Stimulated activated CD4-positive, alpha-beta T cell treated with anti-CD3 and anti-CD28 coated beads, Interleukin-4, amount 100 ng/mL, for 48 hours (primary cell): ENCODE measurements at places on chromosomes 3 and 15.

- no peak for DNase-seq
Measured at GRCh38 chr3:63351159-63352007, 73.3 kb downstream of the SYNPR start.

- DNase-seq: no peak
Measured at GRCh38 chr3:172931746-172932285, 181.3 kb downstream of the ECT2 start.

GRCh38 chr15:86155551-86155950, 75.9 kb downstream of the AGBL1 start:
- no peak for DNase-seq

DNA sequence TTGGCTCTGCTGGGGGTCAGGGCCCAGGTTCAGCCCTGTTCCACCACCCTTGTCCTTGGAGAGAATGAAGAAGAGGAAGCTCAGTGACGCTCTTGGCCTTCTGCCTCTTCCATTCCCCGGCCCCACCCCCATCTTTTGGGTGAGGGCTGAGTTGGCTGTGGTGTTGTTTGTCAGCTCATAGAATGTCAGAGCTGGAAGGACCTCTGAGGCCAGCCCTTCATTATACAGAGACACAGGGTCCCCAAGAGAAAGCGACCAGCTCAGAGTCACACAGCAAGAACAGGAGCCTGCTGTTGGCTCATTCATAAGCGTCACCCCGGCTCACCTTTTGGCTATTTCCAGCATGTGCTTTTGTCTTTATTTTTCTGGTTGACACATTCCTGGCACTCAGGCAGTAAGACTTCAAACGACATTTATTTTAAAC, 68.2 kb downstream of the AAGAB start:
- DNase-seq: no peak

DNA sequence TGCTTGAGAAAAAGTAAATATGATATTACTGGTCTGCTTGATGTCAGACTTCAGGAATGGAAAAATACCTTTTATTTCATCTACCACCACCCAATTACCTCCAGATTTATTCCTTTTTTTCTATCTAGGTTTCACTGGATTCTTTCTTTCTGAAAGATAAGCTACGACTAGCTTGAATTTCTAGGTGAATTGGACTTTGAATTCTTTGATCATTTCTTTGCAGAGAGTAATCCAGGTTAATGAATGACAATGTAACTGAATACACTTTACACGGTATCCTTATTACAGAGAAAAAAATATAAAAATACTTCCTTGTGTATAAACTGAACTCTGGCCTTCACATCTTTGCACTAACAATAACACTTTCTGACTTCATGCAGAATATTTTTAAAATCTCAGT, 59.5 kb upstream of the TRPC1 start:
- DNase-seq: no peak

- DNase-seq: no peak
Measured at GRCh38 chr3:23079976-23080375, 123.2 kb upstream of the UBE2E2 start.

DNA sequence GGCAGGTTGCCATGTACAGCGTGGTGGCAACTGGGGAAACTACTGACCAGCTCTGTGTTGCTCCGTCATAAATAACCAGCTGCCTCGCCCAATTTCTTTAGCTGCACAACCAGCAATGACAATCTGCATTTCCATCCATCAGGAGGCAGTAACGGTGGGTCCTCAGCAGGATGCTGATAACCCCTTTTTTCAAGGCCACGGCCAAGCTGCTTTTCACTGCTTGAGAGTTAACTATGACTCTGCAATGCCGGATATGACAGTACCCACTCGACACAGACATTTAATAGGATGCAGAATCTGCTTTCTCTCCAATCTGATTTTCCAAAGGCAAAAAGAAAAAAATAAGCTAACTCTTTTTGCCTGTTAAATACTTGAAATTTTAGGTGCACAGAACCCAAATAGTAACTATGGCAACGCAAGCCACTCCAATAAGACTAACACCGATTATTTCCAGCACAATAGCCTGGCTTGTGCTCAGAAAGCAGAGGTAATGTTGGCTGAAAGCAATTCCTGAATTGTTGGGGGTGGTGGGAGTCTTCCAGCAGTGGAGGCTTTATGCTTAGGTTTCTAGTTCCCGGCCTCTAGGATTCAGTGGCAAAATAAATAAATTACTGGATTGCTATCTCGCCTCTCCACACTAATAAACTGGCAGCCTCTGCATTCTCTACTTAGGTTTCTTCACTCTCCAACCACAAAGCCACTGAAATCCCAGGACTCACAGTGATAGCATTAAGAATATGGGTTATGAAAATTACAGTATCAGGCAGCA, 31.2 kb upstream of the SRGAP3 start:
- DNase-seq: no peak

GRCh38 chr3:175495331-175495730, 636.2 kb downstream of the NAALADL2 start:
- no peak for DNase-seq

GRCh38 chr15:92409521-92409920, 15.8 kb downstream of the ST8SIA2 start:
- no peak for DNase-seq

- DNase-seq: no peak
Measured at GRCh38 chr15:76837474-76837873, 67.7 kb downstream of the SCAPER start.

DNA sequence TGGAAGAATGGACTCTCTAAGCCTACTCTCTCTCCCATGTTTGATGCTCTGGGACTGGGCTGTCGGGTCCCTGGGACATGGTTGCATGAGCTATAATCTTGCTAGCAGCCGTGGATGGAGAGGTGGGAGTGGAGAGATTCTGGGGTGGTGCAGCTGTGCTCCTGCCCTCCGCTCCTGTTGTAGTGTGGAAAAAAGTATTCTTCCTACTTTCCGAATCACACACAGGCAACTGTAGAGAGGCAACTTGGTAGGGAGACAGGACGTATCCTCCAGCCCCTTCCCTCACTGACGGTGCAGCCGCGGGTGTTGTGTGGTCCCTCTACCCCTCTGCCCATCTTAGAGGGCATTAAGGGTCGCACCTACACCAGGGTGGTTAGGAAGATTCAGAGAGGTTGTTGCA, 281.4 kb upstream of the TLE3 start:
- no peak for DNase-seq

GRCh38 chr15:66880380-66881155, 178.5 kb downstream of the SMAD6 start:
- DNase-seq: no peak

- no peak for DNase-seq
Measured at GRCh38 chr15:94253742-94254141, 22.4 kb downstream of the MCTP2 start.

DNA sequence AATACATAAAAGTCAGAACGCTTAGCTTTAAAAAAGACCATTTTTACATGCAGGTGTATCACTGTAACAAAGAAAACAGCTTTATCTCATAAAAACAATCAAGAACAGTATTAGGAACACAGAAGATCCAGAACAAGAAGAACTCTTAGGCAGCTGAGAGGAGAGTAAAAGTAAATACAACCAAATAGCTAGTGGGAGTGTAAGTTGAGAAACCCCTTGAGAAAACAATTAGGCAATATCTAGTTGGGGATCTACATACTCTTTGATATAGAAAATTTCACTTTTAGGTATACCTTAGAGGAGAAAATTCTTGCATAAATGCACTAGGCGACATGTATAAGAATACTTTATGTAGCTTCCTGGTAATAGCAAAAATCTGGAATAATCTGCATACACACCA, 7.5 kb downstream of the TMF1 start:
- no peak for DNase-seq
